Activated CD4-positive, CD25-positive, alpha-beta regulatory T cell (primary cell): ENCODE measurements at places on chromosomes 7 and 10.

DNA sequence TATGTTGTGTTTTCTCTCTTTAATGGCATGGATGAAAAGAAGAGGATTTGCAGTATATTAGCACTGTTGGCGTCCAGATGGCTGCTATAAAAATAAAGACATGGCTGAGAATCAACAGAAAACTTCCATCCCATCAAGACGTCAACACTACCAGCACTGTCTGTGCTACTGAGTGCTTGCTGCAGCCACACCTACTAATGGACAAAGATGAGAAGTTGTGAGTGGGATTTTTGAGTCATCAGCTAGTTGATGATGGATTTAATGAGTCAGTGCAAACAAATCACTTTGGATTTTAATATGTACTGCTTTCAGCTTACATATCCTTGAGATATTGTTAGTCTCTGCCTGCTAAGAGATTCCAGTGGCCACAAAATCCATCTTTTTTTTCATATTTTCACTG is 631.0 kb upstream of the ANKRD30A start:
- DNase-seq = no peak

GRCh38 chr7:18167815-18168214 is 140.2 kb upstream of the PRPS1L1 start:
- DNase-seq = no peak

DNA sequence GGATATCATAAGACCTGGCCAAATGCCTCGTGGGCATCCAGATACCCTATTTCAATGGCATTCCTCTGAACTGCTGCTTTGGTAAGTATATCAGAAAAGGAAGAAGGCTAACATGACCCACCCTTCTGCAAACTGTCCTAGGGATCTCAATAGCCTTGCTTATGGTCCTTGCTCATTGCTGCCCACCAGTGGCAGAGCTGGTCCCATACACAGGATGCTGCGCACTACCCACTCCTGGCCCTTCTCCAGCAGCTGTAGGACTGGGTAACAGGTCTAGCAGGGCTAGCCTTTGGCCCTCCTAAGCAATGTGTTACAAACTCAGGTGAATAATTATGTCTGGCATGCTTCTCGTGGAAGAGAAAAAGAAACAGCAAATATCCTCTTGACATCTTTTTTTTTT is 72.5 kb downstream of the C10orf90 start:
- DNase-seq = no peak

GRCh38 chr7:55326081-55326835 is 38.9 kb upstream of the LANCL2 start:
- DNase-seq = no peak

- no peak for DNase-seq
Measured at GRCh38 chr7:122485856-122486255, 181.3 kb upstream of the FEZF1 start.

DNA sequence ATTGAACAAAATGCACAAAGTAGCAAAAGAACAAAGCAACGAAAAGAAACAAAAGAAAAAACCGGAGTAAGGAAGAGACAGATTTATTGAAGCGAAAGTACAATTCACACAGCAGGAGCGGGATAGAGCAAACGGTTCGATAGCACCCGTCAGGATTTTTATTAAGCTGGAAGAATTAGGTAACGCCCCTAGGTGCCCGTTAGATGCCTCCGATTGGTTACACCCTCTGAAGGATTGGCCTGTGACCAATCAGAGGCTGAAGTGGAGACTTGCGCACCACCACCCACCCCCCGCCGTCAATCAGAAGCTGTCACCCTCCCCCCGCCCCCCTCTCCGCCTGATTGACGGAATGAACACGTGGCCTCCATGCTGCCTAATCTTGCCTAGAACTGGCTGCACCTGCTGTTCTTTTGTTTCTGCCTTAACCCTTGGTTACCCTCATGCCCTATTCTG is 16.8 kb downstream of the OCM2 start:
- no peak for DNase-seq

DNA sequence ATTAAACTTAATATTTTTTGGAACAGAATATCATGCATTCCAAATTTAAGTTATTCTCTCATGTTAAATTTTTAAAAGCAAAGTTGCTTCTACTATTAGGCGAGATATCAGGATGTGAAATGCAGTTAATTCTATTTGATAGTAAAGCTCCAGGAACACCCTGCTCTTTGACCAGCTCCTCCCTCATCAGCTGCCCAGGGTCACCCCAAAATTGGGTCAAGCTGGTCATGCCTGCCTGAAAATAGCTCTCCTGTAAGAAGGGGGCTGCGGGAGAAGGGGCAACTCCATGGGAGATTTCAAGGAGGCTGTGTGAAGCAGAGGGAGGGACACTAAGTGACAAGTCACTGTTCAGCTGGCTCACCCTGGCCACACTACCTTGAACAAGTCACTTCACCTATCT is 5.9 kb downstream of the PPP1R3C start:
- DNase-seq = no peak

- no peak for DNase-seq
Measured at GRCh38 chr7:155885167-155886155, 73.2 kb upstream of the SHH start.

DNA sequence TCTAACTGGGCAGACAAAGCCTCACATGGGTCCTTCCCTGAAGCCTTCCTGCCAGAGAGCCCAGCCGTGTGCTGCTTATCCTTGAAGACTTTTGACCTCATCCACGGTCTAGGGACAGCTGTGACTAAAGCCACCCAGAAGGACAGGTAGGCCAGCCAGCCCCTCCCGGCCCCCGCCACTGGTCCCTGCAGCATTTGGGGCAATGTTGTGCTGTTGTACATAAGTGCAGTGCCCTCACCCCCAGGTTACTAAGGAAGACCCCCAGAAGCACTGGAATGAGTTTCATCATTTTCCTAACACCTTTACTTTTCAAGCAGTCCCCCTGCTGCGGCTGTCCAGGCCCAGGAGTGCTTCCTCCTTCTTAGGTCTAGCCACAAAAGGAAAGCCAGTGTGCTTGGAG is 43.0 kb downstream of the TMEM209 start:
- DNase-seq = no peak

DNA sequence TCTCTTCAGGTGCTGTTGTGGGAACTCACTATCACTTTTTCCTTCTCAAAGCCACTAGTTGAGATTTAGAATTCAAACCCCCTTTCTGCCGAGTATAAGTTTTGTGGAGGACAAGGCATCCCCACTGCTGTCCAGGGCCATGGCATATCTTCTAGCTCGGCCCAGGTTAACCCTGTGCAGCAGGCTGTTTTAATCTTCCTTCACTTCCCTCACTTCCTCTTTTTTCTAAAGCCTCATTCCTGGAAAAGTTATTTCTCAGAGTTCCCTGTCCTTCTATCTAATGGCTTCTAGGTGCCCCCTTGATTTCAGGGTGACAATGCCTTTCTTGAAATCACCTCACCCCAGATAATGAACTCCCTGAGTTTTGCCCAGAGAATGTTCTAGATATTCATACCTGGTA is 222.3 kb downstream of the SNX10 start:
- DNase-seq = no peak

DNA sequence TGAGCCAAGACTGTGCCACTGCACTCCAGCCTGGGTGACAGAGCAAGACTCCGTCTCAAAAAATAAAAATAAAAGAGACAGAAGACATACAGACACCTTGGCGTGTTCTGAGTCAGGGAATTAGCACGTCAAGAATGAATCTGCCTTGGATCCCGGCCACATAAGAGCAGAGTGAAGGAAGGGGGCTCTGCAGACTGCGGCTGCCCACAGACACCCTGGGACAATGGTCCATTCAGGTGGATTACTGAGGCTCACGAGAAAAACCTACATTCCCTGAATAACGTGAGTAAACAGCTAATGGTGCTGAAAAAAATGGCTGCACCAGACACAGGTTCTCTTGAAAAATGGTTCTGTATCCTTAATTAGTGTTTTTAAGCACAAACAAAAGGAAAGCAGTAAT is 100.1 kb upstream of the FGFR2 start:
- DNase-seq = no peak

GRCh38 chr10:14782691-14783363 is 8.1 kb upstream of the FAM107B start:
- DNase-seq = no peak

- no peak for DNase-seq
Measured at GRCh38 chr7:99478464-99479440, 6.1 kb downstream of the ZNF789 start.

DNA sequence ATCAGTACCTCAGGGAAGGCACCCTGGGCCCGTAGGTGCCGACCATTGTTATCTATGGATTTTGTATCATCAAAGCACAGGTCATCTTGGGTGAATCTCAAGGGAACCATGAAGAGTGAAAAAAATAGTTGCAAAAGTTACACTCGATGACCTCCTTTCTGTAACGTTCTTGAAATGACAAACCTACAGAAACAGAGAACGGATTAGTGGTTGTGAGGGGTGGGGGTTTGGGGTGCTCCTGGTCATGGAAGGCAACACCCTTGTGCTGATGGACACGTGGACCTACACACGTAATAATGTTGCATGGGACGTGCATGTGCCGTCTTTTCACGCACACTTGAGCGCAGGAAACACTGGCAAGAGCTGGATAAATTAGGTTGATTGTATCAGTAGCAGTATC is 655.9 kb downstream of the SDK1 start:
- DNase-seq = no peak

GRCh38 chr10:31720546-31720945 is 208.1 kb downstream of the ARHGAP12 start:
- DNase-seq = no peak

GRCh38 chr10:64283621-64284020 is 762.4 kb downstream of the REEP3 start:
- DNase-seq = no peak

GRCh38 chr10:44897049-44897448 is 14.1 kb upstream of the TMEM72 start:
- DNase-seq = no peak

- no peak for DNase-seq
Measured at GRCh38 chr7:50531928-50532327, 33.3 kb downstream of the DDC start.

GRCh38 chr7:55515569-55516279 is 56.6 kb downstream of the VOPP1 start:
- no peak for DNase-seq

- DNase-seq = no peak
Measured at GRCh38 chr10:52226197-52226847, 87.8 kb upstream of the DKK1 start.

GRCh38 chr7:156505876-156506275 is 134.7 kb upstream of the RNF32 start:
- DNase-seq = no peak

DNA sequence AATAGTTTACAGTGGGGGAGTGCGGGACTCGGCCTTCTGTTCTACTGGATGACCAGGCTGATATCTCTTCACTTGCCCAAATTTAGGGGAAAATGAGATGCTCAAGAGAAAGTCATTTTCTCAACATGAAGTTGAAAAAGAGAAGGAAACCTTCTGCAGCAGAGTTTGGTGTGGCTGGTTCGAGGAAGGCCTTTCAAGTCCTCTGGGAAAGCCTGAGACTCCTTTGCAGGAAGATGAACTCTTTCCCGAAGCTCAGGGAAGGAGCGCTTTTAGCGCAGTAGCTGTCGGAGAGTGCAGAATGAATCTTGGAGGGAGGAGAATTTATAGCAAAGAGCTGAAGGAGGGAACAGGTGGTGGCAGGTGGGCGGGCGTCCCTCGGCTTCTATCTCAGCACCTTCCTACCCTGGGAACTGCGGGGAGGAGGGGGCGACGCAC is at the start of gene ATOH7:
TSS of gene ATOH7 (minus strand) at position 297 of the 435 bp plus-strand sequence. CDS start 436 bp downstream, outside the sequence.
- no peak for DNase-seq

DNA sequence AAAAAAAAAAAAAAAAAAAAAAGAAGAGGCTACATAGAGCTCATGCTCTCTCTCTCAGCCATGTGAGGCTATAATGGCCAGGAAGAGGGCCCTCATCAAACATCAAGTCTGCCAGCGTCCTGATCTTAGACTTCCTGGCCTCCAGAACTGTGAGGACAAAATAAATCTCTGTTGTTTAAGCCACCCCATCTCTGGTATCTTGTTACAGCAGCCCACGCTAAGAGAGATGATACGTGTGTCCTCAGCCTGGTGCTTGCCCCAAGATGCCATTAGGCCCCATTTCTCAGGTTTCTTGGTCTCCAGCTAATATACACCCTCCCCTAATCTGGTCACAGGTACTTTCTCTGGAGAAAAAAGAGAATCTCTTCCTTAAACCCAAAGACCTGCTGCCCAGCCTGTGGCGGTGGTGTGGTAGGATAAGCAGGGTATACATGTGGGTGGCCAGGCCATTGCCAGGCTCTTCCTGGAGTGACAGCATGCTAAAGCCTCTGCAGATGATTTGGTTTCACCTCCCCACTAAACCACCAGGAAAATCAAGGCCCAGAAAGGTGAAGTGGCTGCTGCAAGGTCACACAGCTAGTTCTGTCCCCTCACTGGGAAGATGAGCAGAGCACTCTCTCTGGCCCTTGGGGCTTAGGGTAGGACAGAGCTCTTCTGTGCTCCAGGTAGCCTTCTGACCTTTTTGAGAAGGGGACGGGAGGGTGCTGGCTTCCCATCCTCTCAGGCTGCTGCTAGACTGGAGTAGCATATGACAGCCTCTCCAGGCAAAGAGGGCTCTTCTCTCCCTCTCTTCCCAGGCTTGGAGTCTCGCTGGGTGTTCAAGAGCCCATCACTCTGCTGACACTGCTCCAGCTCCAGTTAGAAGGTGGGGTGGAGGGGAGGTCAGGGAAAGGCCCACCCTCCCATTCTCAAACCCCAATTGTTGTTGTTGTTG is 5.2 kb downstream of the SPOCK2 start:
- no peak for DNase-seq

DNA sequence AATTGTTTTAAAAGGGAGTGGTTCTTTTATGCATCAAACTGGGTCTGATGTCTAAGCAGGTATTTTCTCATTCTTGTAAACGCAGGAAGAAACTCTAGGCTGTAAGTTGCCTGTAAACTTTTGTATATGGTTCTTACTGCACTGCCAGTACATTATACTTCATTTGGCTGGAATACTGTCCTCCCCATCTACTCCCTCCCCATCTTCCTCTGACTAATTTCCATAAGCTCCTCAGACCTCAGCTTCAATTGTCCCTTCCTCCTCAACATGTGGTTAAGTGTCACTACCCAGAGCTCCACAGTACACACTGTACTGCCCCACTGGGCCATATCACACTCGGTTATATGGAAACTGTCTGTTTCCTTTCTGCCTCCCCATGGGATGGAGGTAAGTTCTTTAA is 161.4 kb upstream of the MDFIC start:
- no peak for DNase-seq

DNA sequence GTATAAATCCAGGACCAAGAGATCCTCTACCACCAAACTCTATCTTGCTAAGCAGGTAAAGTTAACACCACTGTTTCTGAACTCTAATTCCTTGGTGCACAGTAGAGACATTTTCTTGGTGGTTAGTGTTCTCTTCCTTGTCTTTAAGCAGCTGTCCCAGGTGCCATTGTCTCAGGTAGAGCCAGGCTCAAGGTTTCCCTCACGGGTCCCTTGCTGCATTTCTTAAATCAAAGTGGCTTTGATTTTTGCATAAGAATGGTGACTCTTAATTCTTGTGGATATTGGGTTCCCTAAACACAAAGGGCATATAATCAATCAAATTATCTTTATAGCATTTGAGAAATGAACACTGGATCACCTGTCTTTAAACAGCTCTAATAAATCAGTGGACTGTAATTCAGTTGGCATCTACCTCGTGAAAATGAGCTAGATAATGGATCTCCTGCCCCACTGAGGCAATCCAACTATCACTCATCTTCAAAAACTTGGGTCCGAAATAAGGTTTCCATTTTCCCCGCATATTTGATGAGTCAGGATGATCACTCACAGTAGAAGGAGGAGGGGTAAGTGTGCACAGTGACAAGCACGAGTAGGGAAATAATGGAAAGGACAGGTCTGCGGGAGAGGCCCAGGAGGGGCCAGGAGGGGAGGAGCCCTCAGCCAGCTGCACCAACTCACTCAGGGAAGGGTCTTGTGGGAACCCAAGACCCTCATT is 2.4 kb downstream of the ABCC2 start:
- DNase-seq = no peak

GRCh38 chr10:70109064-70109729 is 23.4 kb downstream of the AIFM2 start:
- no peak for DNase-seq

- DNase-seq = no peak
Measured at GRCh38 chr7:134705716-134706115, 59.1 kb downstream of the BPGM start.
